ENCODE measurements at places on chromosomes 1 and 21.

DNA sequence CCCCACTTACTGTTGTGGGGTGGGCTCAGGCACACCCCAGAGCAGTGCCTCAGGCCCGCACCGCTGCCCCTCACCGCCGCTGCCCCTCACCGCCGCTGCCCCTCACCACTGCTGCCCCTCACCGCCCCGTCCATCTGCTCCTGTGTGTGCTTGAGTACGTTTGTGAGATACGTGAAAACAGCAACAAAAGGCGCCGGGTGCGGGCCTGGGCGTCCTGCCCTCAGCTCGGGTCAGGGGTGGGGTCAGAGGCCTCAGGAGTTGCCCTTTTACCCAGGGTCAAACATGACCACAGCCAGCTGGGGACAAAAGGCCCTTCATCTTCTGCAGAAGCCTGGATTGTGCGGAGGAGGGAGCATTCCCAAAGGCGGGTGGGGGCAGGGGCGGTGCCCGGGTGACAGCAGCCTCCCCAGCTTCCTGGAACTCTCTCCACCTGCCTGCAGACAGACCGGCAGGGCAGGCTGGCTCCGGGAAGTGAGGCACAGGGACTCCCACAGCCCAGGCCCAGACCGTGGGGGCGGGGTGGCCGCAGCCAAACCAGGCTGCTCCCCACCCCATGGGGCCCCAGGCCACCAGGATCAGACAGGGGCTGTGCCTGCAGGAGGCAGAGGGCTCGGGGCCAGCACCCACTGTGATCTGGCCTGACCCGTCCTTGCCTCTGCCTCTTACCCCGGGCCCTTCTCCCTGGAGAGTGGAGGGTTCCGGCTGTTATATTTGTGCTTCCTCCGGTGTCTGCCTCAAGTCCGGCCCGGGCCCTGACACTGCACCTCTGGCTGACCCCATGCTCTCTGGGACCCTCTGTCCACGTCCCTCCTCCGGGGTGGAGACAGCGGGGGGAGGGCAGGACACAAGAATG, 2.3 kb upstream of the VWA1 start:
- DNase-seq: no peak

- DNase-seq: no peak
Measured at GRCh38 chr1:197399755-197400521, 131.9 kb downstream of the CRB1 start.

- DNase-seq: no peak
Measured at GRCh38 chr1:43861337-43861736, 72.3 kb upstream of the ARTN start.

DNA sequence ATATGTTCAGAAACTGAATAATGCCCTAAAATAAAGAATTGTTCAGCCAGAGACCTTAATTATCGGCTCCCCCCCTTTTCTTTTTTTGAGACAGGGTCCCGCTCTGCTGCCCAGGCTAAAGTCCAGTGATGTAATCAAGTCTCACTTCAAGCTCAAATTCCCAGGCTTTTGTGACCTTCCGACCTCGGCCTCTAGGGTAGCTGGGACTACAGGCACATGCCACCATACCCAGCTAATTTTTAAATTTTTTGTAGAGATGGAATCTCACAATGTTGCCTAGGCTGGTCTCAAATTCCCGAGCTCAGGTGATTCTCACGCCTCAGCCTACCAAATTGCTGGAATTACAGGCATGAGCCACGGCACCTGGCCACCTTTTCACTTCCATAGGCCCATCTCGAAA, 26.5 kb downstream of the TMCO1 start:
- no peak for DNase-seq

DNA sequence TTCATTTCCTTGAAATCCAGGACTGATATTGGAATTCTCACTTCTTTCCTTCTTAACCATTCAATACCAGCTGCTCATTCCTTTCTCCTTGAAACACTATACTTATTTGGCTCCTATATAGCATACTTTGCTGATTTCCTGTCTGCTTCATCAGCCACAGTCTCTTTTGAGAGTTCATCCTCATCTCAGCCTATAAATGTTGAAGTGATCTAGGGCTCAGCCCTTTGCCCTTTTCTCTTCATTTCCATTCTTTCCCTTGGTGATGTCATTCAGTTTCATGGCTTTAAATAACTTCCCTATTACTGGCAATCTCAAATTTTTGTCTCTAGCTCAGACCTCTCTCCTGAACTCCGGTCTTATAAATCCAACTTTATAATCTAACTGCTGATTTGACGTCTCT, 24.1 kb upstream of the RABGAP1L start:
- DNase-seq: no peak

DNA sequence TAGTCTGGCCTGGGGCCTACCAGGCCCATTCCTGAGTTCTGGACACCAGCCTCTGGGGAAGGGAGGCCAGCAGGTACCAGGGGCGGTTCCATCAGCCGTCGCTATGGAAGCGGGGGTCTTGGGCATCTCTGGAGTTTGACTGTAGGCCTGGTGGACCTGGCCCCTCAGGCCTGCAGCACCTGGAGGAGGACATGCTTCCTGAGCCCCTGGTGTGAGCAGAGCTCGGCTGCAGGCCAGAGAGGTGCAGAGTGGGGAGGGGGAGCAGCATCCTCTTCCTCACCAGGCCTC, 7.8 kb downstream of the MYBPH start:
- no peak for DNase-seq

DNA sequence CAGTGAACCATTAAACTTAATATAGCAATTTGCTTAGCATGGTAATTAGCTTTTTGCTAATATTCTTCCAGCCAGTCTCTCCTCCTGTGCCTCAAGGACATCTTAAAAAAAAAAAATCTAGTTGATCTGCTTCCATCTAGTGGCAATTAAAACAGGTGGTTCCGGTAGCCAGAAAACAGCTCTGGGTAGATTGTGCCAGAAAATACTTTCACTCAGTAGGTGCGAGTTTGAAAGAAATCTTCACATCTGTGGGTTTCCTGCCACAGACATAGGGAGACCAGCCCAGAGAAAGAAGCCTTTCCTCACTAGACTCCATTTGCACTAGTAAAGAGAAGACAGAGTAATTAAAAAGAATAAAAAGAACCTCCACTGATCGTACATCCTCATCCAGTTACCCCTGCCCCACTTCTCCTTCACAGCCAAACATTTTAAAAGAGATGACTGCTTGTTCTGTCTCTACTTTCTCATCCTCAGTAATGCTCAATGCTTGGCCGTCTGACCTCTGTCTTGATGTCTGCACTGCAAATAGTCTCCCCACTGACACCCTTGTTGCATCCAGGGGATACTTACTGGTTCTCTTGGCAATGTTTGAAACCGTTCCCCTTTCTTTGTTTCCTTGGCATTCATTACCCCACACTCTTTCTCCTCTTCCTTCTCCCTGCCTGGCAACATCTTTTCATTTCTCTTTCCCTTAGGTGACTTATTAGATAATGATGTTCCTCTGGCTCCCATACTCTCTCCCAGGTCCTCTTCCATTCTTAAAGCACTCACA, 16.9 kb downstream of the SELL start:
- no peak for DNase-seq

- DNase-seq: no peak
Measured at GRCh38 chr1:39927538-39927937, 25.8 kb upstream of the MYCL start.
